ENCODE measurements at places on chromosomes 5 and 9. TPM values are rescaled to one million over a fixed set of nuclear protein-coding genes. Genes with fewer than 3 reads are reported as not detected.

The LCN2 gene
- total RNA-seq, result not detected

The LECT2 gene
- not detected for total RNA-seq

The GCNT4 gene
- total RNA-seq, result 0.07 TPM

GRCh38 chr5:55429221-55429612 is 105.5 kb downstream of the PLPP1 start:
- no peak overlapping the region for H3K27ac ChIP-seq
- H3K36me3 ChIP-seq, result peaks cover 65% of the 10 kb centered on the region
- no peak overlapping the region for H3K4me3 ChIP-seq
- DNase-seq, result no peak

DNA sequence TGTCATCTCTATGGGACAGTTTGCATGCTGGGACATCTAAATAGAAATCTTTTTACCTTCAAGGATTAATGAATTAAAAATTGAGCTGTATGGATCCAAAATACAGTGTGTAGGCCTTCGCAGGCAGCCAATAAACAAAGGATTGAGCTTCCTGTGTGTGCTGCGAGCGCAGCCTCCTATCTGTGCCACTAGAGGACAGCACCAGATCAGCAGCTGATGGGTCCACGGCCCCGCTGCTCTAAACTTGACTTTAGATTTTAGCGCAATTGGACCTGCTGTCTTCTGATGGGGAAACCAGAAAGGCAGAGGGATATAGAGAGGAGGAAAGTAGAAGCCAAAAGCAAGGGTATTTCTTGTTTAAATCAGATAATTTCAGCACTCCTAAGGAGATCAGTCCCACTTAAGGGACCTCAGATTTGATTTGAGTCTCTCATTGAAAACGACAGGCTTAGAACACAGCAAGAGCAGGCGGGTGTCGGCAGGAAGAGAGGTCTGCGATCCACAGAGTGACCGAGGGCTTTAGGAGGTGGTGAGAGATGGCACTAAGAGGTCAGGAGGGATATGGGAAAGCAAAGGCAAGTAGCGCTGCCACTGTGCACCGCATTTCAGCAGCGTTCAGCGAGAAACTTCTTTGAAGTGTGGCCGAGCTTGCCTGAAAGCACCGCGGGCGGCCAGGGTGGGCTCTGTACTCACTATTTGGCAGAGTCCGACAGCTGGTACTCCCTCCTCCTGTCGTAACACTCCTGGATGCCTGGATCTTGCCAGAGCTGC is 214.3 kb downstream of the GNA14 start:
- H3K4me1 ChIP-seq, result peaks cover 4% of the 10 kb centered on the region
- DNase-seq, result peak; percentile 65
- no peak overlapping the region for H3K27ac ChIP-seq
- H3K27me3 ChIP-seq, result peaks cover 6% of the 10 kb centered on the region

GRCh38 chr5:159258361-159258760 is 4.7 kb upstream of the UBLCP1 start:
- peaks cover 9% of the 10 kb centered on the region for H3K27me3 ChIP-seq
- H3K4me3 ChIP-seq, result no peak overlapping the region
- peaks cover 6% of the 10 kb centered on the region for H3K36me3 ChIP-seq
- peaks cover 17% of the 10 kb centered on the region for H3K4me1 ChIP-seq

- no peaks in the 10 kb centered on the region for H3K36me3 ChIP-seq
- H3K27me3 ChIP-seq, result peaks cover 9% of the 10 kb centered on the region
- no peak for DNase-seq
Observed at GRCh38 chr9:109488791-109489492, 9.2 kb downstream of the PTPN3 start.

DNA sequence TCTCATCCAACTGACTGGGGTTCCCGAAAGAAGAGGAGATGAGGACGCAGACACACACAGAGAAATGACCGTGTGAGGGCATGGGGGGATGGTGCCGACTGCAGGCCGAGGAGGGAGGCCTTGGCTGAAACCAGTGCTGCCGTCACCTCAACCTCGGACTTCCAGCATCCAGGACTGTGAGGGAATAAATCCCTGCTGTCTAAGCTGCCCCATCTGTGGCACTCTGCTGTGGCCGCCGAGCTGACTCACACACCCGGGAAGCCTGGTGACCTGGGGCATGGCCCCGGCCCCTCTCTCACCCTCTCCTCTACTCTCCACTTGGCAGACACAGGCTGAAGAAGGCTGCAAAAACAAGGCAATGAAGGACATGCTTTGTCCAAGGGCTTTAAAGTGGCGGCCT is 4.4 kb upstream of the COL5A1 start:
- H3K27me3 ChIP-seq, result peaks cover 13% of the 10 kb centered on the region
- H3K4me1 ChIP-seq, result no peaks in the 10 kb centered on the region
- H3K27ac ChIP-seq, result no peak overlapping the region
- H3K4me3 ChIP-seq, result no peak overlapping the region
- no peaks in the 10 kb centered on the region for H3K36me3 ChIP-seq

GRCh38 chr9:126614088-126614454 is 343 bp downstream of the LMX1B start:
- peaks cover 79% of the 10 kb centered on the region for H3K27me3 ChIP-seq
- peaks cover 26% of the 10 kb centered on the region for H3K4me1 ChIP-seq
- no peak overlapping the region for H3K4me3 ChIP-seq
